Left cardiac atrium (tissue), 4 donors: ENCODE measurements at places on chromosomes 12 and 14. TPM values are rescaled to one million over a fixed set of nuclear protein-coding genes. Genes with fewer than 3 reads are reported as not detected.

PRB2 gene
- not detected for total RNA-seq

DCN gene
- total RNA-seq: 1,324 TPM

WNT1 gene
- total RNA-seq: not detected

EXOC3L4 gene
- 0.91 TPM for total RNA-seq

SETD1B gene
- total RNA-seq: 11.9 TPM

POTEM gene
- total RNA-seq: not detected

TEX52 gene
- not detected for total RNA-seq

CMA1 gene
- 0.42 TPM for total RNA-seq

WNT5B gene
- total RNA-seq: 1.8 TPM

HCAR2 gene
- 4.4 TPM for total RNA-seq

ATL1 gene
- 1.7 TPM for total RNA-seq

CLEC4D gene
- total RNA-seq: 0.21 TPM

PLA2G1B gene
- total RNA-seq: not detected

LRTM2 gene
- not detected for total RNA-seq

SNRNP35 gene
- 22.3 TPM for total RNA-seq

CRIP2 gene
- 843 TPM for total RNA-seq

DENND5B gene
- total RNA-seq: 33.2 TPM

ACTN1 gene
- 160 TPM for total RNA-seq

PRR4 gene
- 0.29 TPM for total RNA-seq

POTEG gene
- total RNA-seq: not detected

CLEC2A gene
- total RNA-seq: not detected

ACRBP gene
- 0.60 TPM for total RNA-seq

SUOX gene
- total RNA-seq: 20.3 TPM

TSPAN19 gene
- total RNA-seq: not detected

HOXC13 gene
- not detected for total RNA-seq

SIX1 gene
- total RNA-seq: 0.77 TPM

B4GALNT1 gene
- 2.4 TPM for total RNA-seq

PTPN21 gene
- 35.0 TPM for total RNA-seq

AGAP2 gene
- 3.2 TPM for total RNA-seq
